MCF 10A (cell line): ENCODE measurements at places on chromosomes 6 and 20. TPM values are rescaled to one million over a fixed set of nuclear protein-coding genes. Genes with fewer than 3 reads are reported as not detected.
A peak's percentile ranks its signal among the peaks of the same experiment; 100 is the strongest.

DNA sequence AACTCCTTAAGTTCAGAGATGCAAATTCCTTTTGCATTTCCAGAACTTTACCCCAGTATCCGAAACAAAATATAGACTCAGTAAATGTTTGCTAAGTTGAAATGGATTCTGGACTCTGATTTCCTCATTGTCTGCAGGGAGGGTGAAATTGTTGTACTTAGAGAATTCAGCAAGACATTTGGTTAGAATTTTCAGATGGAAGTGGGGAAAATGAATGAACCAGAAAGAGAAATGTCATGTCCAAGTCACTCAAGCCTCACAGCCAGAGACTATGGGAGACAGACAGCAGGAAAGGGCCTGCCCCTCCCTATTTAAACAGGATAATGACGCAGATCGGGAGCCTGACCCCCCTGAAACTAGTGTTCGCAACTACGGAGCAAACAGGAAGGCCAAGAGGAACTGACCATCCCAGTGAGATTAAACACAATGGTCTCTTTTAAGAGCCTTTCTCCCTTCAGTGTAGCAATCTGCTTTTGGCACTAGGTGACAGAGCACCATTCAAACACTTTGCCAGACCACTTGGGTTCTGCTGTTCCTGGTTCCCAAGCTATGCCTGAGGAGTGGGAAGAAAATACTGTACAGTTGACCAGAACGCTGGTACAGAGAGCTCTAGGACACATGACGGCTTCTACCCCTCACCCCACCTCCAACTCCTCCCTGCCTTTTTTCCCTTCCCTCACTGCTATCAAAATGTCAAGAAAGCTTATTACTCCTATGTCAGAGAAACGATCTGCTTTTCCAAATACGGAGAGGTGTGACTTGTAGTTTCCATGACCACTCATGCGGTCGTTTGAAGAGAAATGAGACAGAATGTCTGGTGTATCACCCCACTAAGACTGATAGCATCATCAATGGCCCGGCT, 13.7 kb downstream of the NEDD9 start:
- H3K4me1 ChIP-seq = peaks cover 24% of the 10 kb centered on the region
- H3K27me3 ChIP-seq = no peaks in the 10 kb centered on the region
- peaks cover 12% of the 10 kb centered on the region for H3K36me3 ChIP-seq
- no peak for DNase-seq

XKR7 gene
- total RNA-seq = not detected in 2 replicates

- no peak overlapping the region for H3K4me3 ChIP-seq
- no peaks in the 10 kb centered on the region for H3K4me1 ChIP-seq
- no peak overlapping the region for H3K27ac ChIP-seq
- peaks cover 28% of the 10 kb centered on the region for H3K27me3 ChIP-seq
Measured at GRCh38 chr6:124753562-124754105, 208.6 kb upstream of the RNF217 start.

GRCh38 chr20:22789676-22790075, 205.3 kb upstream of the FOXA2 start:
- H3K4me1 ChIP-seq = peaks cover 18% of the 10 kb centered on the region
- H3K27me3 ChIP-seq = no peaks in the 10 kb centered on the region
- H3K36me3 ChIP-seq = no peaks in the 10 kb centered on the region

DNA sequence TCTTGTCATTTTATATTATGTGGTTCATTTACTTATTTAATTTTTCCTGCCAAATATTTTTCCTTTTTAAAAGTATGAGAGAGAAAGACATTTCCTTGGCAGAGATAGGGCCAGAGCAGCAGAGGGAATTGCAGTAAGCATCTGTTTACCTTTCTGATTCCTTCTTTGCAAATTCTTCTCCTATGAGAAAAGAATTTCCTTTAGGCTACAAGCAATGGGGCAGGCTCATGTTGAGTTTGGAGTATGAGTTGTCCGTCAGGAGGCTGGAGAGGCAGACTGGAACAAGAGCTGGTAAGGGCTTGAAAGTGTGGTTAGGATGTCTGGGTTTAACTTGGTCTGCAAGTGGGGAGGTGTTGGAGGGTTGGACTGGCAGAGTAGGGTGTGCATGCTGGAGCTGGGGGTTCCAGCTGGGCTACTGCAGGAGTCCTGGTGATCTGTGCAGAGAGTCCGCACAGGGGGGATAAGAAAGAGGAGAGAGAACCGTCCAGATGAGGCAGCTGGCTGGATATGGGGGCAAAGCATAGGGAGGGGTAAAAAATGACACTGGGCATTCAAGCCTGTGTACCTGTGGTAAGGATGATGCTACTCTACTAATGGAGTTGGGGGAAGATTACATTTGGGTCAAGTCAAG, 19.7 kb downstream of the TIAM2 start:
- no peak overlapping the region for H3K27ac ChIP-seq

HRH3 gene
- not detected in 2 replicates for total RNA-seq

PDRG1 gene
- total RNA-seq = 12.2 and 16.3 TPM in 2 replicates

DNA sequence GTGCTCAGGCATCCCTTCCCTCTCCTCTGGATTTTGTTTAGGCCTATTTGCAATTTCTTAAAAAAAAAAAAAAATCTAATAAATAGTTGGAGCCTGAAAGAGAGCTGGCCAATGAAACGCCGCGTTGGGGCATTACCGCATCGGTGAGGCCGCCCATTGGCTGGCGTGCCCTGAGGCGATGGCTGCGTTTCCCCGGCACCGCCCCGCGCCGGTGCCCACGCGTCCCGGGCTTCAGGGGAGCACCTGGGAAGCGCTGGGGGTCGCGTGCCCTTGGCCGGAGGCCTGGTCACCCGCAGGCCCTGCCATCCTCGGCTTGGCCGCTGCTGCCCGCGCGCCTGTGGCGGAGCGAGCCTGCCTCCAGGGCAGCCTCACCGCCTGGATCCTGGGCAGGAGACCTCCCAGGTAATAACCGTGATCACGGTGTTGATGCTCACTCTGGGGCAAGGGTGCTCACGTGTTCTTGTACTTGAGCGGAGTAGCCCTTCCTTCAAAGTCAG, 155.4 kb downstream of the NRN1 start:
- DNase-seq = no peak
- no peak overlapping the region for H3K27ac ChIP-seq
- peaks cover 48% of the 10 kb centered on the region for H3K27me3 ChIP-seq

CALHM6 gene
- total RNA-seq = not detected in 2 replicates

SIRPB1 gene
- 1.4 and 2.4 TPM in 2 replicates for total RNA-seq

DNA sequence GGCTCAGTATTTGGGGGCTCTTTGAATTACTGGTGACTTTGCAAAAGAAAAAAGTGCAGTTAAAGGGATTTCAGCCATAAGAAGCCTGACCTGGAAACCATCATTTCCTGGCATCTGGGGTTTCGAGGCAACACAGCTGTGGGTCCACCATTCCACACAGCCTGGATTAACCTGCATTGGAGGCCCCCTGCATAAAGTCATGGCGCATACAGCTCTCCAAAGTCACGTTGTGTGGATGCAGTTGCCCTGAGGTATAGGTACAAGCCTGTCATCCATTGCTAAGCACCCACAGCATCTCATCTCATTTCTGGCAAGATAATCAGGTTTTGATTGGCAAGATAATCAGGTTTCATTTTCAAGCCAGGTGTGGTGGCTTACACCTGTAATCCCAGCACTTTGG, 54.5 kb upstream of the TAGAP start:
- no peak overlapping the region for H3K27ac ChIP-seq
- H3K4me3 ChIP-seq = no peak overlapping the region
- peaks cover 16% of the 10 kb centered on the region for H3K27me3 ChIP-seq
- no peak for DNase-seq
- no peaks in the 10 kb centered on the region for H3K36me3 ChIP-seq

BPI gene
- total RNA-seq = not detected in 2 replicates

DNA sequence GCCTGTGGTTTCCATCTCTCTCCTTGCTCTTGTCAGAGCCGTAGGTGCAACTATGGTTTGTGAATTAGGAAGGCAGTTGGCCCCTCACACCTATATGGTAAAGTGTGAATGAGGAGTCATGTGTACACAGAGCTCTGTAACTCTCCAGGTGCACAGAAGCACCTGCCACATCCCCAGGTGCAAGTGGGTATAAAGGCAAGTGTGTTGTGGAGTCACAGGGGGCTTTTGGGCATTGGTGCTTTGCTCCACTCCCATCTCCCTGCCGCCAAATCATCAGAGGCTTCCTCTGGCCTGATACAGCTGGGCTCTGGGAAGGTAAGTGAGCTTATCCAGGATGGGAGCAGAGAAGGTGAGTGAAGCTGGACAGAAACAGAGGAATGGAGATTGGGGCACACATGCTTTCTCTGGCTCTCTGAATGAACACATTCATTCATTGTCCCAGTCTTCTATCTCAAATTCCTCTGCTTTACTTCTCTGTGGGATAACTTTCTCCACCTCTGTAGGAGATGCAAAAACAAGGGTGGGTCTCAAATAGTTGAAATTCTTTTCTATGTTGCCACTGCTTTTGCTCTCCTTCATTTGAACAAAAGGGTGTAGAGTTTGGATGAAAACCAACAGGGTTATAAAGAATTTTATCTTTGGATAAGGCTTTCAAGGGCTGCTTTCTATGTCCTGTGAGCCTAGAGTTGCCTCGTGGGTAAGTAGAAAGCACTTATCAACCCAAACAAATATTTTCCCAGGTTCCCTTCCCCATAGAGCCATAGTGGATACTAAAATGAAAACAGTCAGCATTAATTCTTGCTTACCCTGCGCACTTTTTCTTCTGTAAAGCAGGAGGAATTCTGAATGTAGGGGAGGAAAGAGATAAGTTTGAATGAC, 45.0 kb upstream of the RIPOR2 start:
- peak overlapping the region; percentile 60 for H3K27ac ChIP-seq
- no peak for DNase-seq
- H3K4me1 ChIP-seq = peaks cover 34% of the 10 kb centered on the region
- H3K27me3 ChIP-seq = no peaks in the 10 kb centered on the region
- H3K4me3 ChIP-seq = no peak overlapping the region
- H3K36me3 ChIP-seq = no peaks in the 10 kb centered on the region

DNA sequence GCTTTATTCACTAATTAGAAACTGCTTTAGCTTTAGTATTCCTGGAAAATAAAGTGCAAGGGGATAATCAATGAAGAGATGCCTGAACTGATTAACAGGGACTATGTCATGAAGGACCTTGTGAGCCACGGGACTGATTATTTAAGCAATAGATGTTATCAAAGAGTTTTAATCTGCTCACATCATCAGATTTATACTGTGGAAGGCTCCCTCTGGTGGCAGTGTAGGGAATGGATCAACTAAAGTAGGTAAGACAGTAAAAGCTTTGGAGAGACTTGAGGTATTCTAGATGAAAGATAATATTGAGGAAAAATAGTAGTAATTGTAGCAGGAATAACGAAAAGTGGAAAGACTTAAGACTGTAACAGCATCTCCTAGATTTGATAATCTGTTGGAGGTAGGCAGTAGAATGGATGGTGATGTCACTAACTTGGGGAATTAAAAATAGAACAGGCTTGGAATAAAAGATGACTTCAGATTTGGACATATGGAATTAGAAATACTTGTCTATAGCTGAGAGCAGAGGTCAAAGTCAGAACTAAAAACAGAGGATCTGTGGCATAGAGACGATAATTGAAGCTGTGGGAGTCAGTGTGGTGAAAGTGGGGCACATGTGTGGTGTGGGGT, 80.3 kb upstream of the HTR1E start:
- no peak overlapping the region for H3K27ac ChIP-seq
- H3K27me3 ChIP-seq = no peaks in the 10 kb centered on the region
- H3K4me1 ChIP-seq = no peaks in the 10 kb centered on the region
- DNase-seq = peak; percentile 68

ANKRD66 gene
- not detected in 2 replicates for total RNA-seq

DNA sequence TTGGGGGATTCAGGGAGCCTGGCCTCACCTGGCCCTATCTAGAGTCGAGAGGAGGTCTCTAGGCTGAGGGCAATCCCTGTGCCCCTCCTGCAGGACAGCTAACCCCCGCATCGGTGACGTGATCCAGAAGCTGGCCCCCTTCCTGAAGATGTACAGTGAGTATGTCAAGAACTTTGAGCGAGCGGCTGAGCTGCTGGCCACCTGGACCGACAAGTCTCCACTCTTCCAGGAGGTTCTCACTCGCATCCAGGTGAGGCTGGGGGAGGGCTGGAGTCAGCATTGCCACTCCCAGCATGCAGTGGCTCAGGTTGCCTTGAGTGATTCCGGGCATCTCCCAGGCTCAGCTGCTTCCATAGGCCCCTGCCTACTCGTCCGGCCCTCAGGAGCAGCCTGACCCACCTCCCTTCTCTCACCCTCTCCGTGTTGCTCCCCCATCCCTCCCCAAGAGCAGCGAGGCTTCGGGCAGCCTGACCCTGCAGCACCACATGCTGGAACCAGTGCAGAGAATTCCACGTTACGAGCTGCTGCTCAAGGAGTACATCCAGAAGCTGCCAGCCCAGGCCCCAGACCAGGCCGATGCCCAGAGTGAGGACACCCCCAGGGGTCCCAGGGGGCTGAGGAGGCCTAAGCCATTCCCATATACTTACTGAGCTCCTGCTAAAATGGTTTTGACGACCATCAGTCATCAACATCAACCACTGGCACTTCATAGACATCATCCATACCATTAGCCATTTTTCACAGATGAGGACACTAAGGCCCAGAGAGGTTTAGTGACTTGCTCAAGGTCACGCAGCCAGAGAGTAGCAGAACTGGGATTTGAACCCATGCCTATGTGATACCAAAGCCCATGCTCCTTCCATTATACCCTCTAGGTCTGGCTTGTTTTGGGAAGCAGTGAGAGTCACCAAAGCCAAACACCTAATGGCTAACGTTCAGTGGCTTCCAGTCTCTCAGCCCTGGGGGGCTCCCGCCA, 8.3 kb downstream of the FGD2 start:
- peaks cover 10% of the 10 kb centered on the region for H3K4me1 ChIP-seq
- H3K27me3 ChIP-seq = no peaks in the 10 kb centered on the region
- no peak overlapping the region for H3K4me3 ChIP-seq
- H3K36me3 ChIP-seq = no peaks in the 10 kb centered on the region

GRCh38 chr6:37487591-37488380, 11.9 kb downstream of the CCDC167 start:
- H3K27ac ChIP-seq = no peak overlapping the region
- peaks cover 10% of the 10 kb centered on the region for H3K4me1 ChIP-seq
- H3K27me3 ChIP-seq = no peaks in the 10 kb centered on the region
- no peak for DNase-seq
- peaks cover 8% of the 10 kb centered on the region for H3K36me3 ChIP-seq
- H3K4me3 ChIP-seq = no peak overlapping the region

DNA sequence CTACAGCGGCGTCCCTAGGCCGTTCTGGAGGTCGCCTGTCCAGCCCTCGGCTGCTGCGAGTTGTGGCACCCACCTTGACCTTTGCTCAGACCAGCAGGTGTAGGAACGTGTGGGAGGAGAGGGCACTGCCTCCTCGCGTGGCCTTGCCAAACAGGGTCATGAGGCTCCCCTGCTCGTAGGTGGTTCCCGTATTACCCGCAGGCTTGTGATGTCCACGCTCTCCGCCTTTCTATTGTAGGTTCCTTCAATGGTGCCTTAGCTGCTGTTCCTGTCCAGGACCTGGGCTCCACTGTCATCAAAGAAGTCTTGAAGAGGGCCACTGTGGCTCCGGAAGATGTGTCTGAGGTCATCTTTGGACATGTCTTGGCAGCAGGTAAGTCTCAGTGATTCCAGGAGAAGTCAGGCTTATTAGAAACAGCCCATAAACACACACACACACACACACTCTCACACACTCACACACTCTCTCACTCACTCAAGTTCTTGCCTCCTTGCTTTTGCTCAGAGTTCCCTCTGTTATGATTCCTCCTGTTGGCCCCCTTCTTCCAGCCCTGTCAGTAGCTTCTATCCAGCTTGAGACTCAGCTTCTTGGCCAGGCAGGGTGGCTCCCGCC, 942 bp downstream of the ACAT2 start:
- peak; percentile 8 for DNase-seq
- H3K4me1 ChIP-seq = peaks cover 28% of the 10 kb centered on the region
- H3K27ac ChIP-seq = peak overlapping the region; percentile 82
- H3K36me3 ChIP-seq = peaks cover 99% of the 10 kb centered on the region
- H3K4me3 ChIP-seq = peak overlapping the region; percentile 88
- no peaks in the 10 kb centered on the region for H3K27me3 ChIP-seq

UST gene
- total RNA-seq = 10.0 and 10.8 TPM in 2 replicates

- no peak for DNase-seq
- no peak overlapping the region for H3K27ac ChIP-seq
- no peak overlapping the region for H3K4me3 ChIP-seq
- H3K27me3 ChIP-seq = peaks cover 15% of the 10 kb centered on the region
Measured at GRCh38 chr20:1204576-1204975, 1.3 kb downstream of the C20orf202 start.
